Suppressor macrophage (primary cell): ENCODE measurements at places on chromosomes 4 and X.

DNA sequence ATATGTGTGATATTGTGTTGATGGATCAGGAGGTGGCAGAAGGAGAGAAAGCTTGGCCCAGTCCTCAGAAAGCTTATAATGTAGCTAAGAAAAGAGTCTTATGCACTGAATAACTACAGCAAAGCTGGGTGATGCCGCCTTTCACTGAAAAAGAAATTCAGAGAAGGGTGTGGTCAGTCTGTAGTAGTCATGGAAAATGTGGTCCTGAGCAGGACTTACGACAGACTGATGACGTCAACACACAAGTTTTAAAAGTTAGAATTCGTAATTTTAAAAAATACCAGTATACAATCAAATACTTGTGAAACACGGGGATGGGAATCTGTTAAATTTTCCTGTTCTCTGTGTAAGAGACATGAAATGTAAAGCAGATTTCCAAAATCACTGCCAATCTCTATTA lies 87.0 kb upstream of the RAPGEF2 start:
- no peak for DNase-seq

GRCh38 chrX:65706041-65706828 lies 38.8 kb downstream of the MSN start:
- peak; percentile 40 for DNase-seq

DNA sequence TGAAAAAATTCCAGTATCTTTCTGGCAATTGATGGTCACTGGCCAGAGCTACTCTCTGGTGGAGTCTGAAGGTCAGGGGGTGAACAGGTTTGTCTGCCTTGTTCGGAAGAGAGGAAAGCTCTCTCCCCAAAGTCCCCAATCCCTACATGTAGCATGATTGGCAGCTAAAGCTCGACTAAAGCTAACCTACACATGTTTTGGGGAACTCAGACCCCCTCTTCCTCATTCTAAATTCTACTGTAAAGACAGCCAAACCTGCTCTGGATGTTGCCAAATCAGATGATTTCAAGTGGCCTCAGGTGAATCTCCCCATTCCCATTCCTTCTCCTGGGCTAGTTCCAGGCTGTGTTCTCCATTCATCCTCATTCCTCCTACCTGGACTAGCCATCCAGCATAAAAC lies 84.1 kb downstream of the MSN start:
- no peak for DNase-seq

DNA sequence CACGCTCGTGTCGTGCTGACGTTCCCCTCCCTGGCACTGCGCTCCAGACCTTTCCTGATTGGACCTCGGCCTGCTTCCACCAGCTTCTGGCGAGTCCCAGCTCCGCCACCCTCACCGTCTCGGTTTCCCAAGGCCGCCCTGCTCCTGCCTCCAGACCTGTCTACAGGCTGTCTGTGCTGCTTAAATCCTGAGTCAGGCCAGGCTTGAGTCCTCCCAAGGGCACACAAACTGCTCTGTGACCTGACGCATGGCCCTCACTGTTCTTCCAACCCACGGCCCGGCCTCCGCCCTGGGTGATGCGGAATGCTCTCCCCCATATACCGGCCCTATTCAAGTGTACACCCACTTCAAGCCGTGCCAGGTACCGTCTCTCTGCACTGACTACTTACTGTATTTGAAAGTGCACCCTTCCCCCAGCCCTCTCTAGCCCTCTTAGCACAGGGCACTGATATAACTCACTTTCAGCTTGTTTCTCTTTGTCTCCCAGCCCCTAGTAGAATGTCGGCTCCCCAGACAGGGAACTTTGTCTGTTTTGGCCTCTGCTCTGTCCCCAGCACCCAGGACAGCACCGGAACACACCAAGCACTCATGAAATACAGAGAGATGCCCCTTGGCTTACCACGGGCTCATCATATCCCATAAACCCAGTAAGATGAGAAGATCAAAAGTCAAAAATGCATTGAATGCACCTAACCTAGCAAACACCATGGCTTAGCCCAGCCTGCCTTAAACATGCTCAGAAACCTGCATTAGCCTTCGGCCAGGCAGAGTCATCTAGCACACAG lies 63.1 kb upstream of the AFAP1 start:
- DNase-seq, result no peak

DNA sequence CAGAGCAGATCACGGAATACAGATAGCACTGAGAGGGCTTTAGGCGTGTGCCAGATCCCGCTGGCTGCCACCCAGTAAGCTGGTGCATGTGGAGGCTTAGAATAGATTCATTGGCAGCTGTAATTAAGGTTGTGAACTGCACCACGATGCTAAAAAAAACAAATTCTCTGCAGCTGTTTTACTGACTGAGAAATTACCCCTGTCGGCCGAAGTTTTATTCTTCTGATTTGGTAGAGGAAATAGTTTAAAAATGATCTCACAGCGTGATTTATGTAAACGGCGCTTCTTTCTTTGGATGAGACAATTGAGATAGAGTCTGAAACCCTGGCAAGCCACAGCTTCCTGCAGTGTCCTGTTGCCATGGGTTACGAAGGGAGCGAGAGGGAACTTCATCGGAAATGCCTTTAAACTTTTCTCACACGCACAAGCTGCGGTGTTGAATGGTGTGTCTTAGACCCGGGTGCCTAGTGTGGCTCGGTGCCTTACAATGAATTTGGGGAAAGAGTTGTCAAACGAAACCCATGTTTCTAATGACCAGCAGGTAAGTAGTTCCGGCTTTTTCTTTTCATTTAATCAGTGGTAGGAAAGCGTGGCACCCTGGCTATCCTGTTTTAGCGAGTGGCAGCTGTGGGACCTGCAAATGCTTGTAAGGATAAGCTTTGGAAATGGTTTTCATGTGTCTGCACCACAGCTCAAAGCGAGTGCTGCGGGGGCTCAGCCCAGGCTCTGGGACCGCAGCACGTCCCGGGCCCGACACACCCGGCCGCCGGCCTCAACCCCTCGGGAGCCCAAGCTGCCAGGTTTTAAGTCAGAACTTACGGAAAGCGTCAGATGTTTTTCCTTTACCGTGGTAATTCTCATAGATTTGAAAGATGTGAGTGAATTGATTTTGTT lies 71.7 kb upstream of the HGFAC start:
- DNase-seq, result peak; percentile 95
